ENCODE measurements at places on chromosomes 5 and 9.

GRCh38 chr9:22622815-22623214 lies 176.2 kb downstream of the DMRTA1 start:
- no peak for DNase-seq

DNA sequence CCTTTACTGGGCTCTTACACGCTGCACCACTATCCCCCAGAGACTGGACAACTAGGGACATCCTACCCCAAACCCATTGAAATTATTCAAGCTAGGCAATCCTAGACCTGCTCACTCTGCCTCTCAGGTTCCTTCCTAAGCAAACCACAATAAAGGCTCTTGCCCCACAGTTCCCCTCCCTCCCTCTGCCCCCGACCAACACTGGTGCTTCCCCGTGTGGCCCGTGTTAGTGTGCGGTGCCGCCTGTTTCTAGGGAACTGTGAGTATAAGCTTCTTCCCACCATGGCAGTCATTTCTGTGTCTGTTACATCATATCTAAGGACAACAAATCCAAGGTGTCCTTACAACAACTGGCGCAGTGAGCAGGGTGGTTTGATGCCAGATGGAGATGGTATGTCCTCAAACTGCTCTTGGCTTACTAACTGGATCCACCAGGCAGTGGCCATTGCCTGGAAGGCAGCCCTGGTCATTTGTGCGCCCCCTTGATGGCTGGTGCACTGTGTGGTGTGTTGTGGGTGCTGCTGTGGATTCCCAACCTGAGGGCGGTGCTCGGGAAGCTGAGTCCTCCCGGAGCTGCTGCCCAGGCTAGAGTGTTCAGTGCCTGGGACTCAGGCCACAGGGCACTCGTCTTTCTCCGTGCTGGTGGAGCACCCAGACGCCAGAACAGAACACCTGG lies 8.4 kb upstream of the MXD3 start:
- DNase-seq: no peak

DNA sequence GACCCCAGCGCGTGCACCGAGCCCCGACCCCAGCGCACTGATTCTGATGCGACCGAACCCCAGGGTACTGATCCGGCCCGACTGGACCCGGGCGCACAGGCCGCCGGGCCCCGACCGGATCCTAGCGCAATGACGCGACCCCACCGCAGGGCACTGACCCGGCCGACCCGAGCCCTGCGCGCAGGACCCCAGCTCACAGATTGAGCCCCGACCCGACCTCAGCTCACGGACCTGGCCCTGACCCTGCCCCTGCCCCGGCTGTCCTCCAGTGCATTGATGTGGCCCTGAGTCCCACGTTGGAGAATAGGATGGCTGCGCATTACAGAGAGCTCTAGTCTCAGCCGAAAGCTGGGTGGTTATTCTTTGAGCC lies 438 bp downstream of the TRIP13 start:
- DNase-seq: no peak

- no peak for DNase-seq
Observed at GRCh38 chr5:171226864-171227263, 82.2 kb upstream of the TLX3 start.

- DNase-seq: no peak
Observed at GRCh38 chr5:91223886-91224285, 159.2 kb downstream of the ARRDC3 start.

DNA sequence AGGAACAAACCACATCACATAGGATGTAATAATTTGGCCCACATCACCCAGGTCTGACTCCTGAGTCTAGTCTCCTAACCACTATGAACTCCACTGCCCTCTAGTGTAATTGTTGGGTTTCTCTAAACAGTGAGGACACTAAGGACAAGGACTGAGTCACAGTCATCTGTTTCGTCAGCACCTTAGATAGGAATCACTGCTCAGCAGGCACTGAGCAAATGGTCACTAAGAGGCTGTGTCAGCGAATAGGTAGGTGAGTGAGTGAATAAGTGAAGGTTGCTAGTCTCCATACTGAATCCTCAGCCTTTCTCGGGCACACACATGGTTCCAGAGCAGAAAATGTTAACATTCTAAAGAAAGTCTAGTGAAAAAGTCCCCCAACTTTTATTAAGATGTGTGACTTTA lies 278.6 kb downstream of the SPOCK1 start:
- DNase-seq: no peak

GRCh38 chr5:65907135-65907534 lies 19.2 kb upstream of the ERBIN start:
- DNase-seq: no peak

DNA sequence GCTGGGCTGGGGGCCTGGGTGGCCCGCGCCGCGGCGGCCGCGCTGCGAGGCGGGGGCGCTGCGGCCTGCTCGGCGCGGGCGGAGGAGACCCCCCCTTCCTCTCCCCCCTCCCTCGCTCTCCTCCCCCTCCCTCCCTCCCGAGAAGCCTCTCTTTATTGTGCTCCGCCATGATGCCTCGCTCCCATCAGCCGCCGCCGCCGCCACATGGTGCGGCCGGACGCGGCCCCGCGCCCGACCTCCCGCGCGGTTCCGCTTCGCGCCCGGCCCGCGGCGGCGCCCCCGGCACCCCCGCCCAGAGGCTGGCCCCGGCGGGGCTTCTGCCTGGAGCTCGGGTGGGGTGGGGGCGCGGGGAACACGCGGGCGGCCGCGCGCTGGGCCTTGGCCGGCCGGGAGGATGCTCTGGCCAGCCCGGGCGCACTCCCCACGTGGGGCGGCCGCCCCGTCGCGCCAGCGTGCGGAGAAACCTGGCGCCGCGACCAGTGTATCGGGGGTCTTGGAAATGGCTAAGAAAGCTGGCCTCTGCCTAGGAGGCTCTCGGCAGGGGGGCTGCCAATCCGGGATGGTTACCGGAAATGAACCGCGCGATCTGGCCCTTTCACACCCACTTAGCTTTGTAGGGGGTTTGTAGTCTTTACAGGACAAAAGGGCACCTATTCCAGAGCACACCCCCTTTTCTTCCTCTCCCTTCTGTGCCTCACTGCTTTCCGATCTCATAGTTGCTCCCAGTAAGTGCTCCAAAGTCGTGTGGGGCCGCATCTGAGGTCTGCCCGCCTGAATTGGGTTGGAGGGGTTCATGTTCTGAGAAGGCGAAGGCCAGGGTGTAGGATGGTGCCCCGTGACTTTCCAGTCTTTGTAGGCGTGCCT lies 1.0 kb downstream of the SET start:
- DNase-seq: no peak

DNA sequence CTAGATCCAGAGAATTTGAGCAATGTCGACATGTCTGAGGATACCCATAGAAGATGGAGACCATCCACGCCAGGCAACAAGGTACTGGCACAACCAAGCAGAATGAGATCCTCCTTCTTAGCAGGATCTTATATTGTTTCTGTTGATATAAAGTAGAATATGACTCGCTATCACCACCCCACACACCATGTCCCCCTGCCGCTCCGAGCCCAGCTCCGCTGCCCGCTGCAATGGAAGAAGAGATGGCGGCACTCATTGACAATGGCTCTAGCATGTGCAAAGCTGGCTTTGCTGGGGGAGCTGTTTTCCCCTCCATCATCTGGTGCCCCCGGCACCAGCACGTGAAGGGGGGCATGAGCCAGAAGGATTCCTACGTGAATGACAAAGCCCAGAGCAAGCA lies 49.5 kb upstream of the FBXL7 start:
- no peak for DNase-seq

DNA sequence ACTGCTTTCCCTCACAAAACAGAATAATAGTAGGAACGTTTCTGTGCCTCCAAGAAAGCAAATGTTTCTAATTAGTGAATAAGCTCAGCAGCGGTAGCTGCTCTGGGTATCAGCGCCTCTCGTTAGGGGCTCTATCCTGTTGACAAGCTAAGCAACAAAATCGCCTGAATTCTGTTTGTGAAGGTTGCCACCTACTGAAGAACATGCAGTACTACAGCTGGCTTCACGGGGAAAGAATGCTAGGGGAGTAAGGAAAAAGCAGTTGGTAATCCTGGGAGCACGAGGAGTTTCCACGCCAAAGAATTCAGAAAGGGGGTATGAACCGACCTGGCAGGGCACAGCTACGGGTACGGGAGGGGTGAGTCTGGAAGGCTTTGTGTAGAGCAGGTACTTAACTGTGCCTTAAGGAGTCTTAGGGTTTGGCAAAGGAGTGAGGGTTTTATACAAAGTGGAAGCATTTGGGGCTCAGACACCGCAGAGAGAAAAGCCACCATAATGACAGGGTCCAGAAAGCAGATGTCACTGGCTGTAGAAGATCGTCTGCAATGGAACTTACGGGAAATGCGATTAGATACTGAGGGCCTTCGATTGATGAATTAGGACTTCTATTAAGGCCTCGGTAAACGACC lies 171.7 kb downstream of the TTC39B start:
- DNase-seq: no peak

DNA sequence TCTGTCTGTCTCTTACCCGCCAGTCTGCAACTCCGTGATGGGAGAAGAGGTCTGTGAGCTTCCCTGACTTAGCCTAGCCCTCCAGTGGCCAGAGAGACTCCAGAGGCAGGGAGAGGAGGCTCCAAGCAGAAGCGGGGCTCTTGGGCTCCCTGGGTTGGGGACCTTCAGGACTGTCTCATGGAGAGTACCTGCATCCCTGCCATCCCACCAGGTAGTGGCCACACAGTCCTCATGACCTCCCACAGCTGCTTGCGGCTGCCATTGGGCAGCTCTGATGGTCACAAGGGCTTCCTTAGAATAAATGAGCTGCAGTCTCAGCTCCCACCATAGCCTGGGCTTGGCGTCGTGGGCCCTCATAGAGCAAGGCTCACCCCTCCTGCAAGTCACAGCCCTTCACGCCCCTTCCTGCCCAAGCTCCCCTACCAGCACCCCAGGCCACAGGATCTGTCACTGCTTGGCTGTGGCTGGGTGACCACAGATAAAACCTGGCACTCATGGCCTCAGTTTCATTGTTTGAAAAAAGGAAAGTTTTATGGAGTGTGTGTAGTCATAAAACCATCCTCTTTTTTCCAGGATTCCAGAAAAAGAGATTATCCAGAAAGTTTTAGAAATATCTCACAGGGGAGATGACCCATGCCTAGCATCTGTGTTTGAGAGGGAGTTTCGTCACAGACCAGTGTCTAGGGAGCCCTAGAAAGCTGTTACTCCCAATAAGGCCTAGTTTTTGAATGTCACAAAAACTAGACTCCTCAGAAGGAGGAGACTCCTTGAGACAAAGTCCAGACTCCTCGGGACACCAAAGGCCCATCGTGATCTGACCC lies 48.4 kb downstream of the PPARGC1B start:
- DNase-seq: no peak

GRCh38 chr9:76603448-76603895 lies 144.5 kb downstream of the GCNT1 start:
- DNase-seq: no peak

DNA sequence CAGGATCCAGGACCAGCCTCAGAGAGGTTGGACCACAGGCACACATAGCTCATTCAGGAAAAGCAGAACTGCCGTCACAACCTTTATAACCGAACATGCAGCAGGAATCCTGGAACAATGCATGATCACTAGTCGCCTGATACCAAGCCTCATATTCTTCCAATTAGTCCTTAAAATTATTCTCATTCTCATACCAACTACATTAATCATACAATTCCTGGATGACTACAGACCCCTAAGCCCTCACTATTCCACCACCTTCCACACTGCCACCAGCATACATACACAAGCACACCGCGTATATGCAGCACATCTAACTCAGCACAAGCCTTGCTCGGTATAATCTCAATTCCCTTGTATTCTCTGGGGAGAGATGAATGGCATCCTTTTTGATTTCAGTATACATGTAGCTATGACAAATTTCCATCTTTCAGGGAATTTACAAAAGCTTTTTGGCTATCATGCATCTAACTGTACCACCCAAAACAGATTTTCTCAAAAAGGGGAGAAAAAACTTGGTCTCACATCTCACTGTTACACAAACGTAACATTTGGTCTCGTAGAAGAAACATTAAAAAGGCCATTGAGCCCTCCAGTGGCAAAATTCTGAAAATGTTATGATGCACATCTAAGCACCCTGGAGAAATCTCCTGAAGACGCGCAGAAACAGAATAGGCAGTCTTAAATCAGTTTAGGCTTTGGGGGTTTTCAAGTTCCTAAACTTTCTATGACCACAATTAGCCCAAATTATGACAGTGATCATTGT lies 46.2 kb downstream of the MCTP1 start:
- no peak for DNase-seq

DNA sequence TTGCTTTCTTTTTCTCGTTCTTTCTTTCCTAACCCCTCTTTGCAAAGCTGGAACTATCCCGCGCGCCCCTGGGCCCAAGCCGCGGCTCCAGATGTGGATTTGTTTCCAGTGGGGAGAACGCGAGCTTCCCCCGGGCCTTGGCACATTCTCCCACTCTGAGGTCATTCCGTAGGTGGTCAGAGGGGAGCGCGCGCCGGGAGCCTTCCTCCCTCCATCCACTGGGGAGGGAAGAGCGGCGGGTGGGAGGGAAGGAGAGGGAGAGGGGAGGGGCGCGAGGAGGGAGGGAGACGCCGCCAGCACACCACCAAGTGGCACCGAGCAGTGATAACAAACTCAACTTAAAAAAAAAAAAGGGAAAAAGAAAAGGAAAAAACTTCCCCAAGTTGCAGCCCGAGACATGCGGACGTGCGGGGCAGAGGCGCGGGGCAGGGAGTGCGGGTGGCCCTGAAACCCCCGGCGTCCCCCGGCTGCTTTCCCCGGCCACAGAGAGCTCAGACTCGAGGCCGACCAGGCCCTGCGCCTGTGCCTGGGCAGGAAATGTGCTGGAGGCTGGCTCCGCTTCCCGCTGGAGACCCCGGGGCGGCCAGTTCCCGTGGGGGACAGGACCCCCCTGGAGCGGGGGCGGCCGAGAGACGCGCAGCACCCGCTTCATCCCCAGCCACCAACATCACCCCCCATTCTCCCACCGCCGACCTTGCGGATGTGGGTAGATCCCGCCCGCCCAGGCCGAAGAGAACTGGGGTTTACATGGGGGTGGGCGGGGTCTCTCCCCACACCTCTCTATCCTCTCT lies 3.1 kb downstream of the IER5L start:
- DNase-seq: no peak

GRCh38 chr9:130239741-130240241 lies 25.8 kb upstream of the HMCN2 start:
- no peak for DNase-seq

DNA sequence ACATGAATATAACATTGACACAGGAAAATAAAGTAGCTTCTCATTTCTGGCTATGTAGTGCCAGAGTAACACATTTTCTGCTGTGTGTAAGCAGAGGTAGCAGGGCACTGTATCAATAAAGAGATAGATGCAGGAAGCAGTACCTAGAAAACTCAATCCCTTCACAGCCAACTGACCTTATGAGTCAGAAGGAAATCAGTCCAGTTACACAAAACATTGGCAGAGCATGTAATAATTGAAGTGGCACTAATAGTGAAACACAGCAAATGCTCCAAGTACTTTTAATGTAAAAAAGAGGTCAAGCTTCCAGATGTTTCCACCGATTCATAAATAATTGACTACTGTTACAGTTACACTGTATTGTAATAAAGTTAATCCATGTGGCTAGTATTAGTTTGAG lies 706.6 kb downstream of the EFNA5 start:
- DNase-seq: no peak

DNA sequence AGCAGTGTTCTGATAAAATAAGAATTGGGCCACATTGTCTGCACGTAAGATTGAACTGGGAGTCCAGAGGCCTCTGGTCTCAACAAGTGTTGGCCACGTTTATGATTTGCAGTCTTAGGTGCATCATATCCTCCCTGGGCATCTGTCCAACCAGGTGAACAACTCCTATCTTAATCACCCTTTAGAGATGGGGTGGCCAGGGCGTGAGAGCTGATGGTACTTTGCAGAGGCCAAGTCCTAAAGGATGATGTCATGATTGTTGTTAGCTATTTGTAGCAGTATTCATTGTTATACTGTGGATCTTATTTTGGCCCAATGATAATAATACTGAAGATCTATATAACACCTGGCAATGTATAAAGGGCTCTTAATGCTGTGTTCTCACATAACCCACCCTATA lies 73.2 kb upstream of the RARS1 start:
- DNase-seq: no peak

- no peak for DNase-seq
Observed at GRCh38 chr5:120124961-120125360, 339.1 kb upstream of the PRR16 start.

All from mesenteric fat pad (tissue), 1 donor.